Activated T-helper 2 cell treated with anti-CD3 and anti-CD28 coated beads, Interferon-gamma antibody, Interleukin-2, Interleukin-4, amounts not matched to agents 10 μg/mL and 5 μg/mL and 100 μg/mL, durations not matched to agents 14 hours and 24 hours and 36 hours (primary cell): ENCODE measurements at places on chromosomes 12 and 14.

GRCh38 chr14:58812050-58812910 is 174.5 kb downstream of the DACT1 start:
- H3K27me3 ChIP-seq, result no peaks in the 10 kb centered on the region
- no peaks in the 10 kb centered on the region for H3K36me3 ChIP-seq
- no peak overlapping the region for H3K4me3 ChIP-seq
- H3K27ac ChIP-seq, result no peak overlapping the region

DNA sequence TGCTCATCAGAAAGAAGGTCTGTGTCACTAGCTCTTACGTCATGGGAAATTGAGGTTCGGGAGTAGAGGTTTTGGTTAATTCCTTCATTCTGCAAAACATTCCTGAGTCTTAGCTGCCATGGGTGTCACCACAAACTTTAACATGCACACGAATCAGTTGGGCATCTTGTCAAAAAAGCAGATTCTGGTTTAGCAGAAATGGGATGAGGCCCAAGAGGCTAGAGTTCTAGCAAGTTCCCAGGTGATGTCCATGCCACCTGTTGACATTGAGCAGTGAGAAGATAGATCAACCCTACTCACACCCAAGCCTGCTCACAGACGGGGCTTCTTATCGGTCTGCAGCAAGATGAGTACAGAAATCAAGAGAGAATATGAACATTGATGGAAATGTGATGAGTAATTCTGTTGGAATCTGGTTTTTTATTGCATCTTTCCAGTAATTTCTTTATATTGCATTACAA is 11.7 kb upstream of the RIN3 start:
- H3K36me3 ChIP-seq, result no peaks in the 10 kb centered on the region
- peaks cover 22% of the 10 kb centered on the region for H3K27me3 ChIP-seq
- H3K27ac ChIP-seq, result no peak overlapping the region
- no peak overlapping the region for H3K4me3 ChIP-seq
- no peaks in the 10 kb centered on the region for H3K4me1 ChIP-seq

DNA sequence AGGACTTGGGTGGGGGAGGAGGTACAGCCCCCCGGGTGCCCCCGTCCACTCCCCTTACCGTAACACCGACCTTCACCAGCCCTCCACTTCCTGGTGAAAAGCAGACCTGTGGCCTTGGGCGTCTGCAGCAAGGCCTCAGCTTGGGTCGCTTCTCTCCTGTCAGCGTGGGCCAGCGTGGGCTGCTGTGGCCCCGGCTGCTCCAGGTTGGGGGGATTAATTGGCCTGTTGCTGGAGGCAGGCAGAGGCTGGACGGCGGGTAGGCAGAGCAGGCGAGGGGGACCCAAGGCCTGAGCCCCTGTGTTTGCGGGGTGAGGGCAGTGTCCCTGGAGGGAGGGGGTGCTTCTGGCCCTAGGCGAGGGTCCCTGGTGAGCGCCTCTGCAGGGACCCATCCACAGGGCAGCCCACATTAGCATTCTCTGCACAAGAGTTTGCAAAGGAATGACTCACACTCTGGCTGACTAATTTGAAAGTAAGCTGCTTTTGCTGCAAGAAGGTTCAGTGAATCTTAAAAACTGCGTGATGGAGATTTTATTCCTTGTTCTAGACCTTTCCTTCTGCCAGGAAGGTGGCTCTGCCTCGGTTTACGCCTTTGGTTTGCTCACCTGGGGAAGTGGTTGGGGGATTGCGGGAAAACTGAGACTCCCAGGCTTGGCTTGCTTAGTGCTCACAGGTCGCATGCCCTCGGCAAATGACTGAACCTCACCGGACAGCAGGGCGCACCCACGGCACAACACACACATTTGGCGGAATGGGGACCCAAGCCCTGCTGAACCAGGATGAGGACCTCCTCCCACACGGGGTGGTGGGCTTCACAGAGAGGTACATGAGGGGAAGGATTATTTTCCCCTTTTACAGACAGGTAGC is 37.9 kb upstream of the DLK1 start:
- H3K4me1 ChIP-seq, result no peaks in the 10 kb centered on the region
- no peak overlapping the region for H3K27ac ChIP-seq
- no peak for DNase-seq

DNA sequence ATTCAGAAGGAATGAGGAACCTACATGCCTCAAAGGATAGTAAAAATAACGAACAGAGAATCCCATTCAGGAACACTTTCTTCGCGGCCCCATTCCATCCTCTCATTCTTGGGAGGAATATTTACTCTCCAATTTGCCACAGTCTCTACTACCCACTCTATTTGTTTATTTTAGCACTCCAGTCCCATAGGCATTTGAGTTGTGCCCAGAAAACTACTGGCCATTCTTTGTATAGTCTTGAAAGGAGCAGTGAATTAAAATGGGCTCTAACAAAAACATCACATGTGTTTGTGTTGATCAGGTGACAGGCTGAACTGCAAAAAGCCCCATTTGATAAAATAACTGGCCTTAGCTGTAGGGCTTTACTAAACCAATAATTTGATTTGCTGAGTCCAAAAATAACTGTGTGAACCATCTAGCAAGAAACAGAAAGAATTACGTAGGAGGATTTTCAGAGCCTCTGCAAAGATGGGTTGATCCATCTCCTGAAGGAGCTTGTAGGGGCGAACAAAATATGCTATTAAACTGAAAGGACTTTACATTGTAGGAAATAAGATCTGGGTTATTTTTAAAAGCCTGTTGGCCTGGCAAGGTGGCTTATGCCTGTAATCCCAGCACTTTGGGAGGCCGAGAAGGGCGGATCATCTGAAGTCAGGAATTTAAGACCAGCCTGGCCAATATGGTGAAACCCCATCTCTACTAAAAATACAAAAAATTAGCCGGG is 142.3 kb upstream of the CPNE8 start:
- H3K4me1 ChIP-seq, result no peaks in the 10 kb centered on the region
- no peak overlapping the region for H3K27ac ChIP-seq
- H3K4me3 ChIP-seq, result no peak overlapping the region
- no peak for DNase-seq
- no peaks in the 10 kb centered on the region for H3K27me3 ChIP-seq

DNA sequence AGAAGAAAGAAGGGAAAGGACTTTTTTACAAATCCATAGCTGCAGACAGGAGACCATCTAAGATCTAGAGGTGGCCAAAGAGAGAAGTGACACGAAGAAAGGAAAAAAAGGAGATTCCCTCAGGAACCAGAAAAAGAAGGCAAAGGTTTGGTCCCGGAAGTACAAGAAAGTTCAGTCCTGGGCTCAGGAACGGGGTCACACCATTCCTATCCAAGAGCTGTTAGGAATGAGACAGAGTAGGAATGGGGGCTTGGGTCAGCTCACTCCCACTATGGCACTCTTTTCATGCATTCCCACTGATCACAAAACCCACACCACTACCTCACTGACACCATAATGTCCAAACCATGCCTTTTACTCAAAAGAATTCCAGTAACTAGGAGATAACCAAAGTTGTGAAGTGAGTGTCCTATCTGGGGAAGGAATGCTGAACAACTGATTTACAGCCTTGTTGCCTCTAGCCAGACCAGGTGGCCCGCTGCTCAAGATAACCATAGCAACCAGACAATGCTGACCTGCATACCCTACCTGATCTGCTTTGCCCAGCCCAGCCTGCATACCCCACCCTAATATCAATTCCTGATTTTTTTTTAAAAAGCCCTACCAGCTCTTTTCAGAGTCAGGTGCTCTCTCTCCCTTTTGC is 8.4 kb downstream of the PPP2R3C start:
- peaks cover 70% of the 10 kb centered on the region for H3K36me3 ChIP-seq
- H3K4me1 ChIP-seq, result peaks cover 10% of the 10 kb centered on the region
- no peak for DNase-seq
- H3K4me3 ChIP-seq, result no peak overlapping the region
- H3K27ac ChIP-seq, result no peak overlapping the region

DNA sequence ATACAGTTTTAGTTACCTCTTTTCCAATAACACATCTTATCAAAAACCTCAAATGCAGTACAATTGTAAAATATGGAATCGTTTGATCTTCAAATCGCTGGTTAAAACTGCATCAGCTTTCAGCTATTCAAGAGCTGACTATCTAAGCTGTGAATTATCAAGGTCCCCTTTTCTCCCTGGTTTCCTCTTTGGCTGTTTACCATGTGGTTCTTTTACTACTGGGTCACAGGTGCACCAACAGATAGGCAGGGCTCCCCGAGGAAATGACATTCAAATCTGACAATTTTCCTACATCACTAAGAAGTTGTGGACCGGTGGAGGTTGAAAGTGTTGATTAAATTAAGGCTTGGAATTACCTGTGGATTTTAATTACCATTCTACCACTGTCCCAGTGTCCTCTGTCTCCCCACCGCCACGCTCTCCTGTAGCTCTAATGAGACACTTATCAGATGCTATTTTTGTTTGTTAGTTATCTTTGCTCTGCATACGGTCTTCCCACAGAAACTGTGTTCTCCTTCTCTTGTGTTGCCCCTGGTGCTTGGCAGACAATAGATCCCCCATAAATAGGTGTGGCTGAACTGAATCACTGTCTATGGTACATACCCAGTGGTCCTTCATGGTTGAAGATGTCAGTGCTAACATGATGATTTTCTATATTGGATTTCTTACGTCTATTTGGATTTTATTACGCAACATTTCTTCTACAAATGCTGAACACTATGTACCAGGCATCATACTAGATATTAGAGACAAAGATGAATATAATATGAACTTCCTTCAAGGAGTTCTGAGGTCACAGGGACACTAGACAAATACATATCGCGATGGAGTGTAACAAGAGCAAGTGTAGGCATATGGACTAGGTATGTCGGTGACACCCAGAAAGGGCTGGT is 20.9 kb upstream of the PLXNC1 start:
- H3K36me3 ChIP-seq, result no peaks in the 10 kb centered on the region
- H3K4me1 ChIP-seq, result peaks cover 46% of the 10 kb centered on the region
- no peak overlapping the region for H3K4me3 ChIP-seq
- DNase-seq, result no peak

GRCh38 chr14:68791078-68791901 is 1.6 kb downstream of the ZFP36L1 start:
- DNase-seq, result no peak
- H3K4me1 ChIP-seq, result peaks cover 49% of the 10 kb centered on the region
- peak overlapping the region; percentile 92 for H3K4me3 ChIP-seq
- H3K27me3 ChIP-seq, result no peaks in the 10 kb centered on the region
- peaks cover 53% of the 10 kb centered on the region for H3K36me3 ChIP-seq
- peak overlapping the region; percentile 99 for H3K27ac ChIP-seq

- peaks cover 31% of the 10 kb centered on the region for H3K4me1 ChIP-seq
- no peak overlapping the region for H3K27ac ChIP-seq
- peak overlapping the region; percentile 13 for H3K4me3 ChIP-seq
Observed at GRCh38 chr12:27246774-27247173, 2.7 kb downstream of the STK38L start.

DNA sequence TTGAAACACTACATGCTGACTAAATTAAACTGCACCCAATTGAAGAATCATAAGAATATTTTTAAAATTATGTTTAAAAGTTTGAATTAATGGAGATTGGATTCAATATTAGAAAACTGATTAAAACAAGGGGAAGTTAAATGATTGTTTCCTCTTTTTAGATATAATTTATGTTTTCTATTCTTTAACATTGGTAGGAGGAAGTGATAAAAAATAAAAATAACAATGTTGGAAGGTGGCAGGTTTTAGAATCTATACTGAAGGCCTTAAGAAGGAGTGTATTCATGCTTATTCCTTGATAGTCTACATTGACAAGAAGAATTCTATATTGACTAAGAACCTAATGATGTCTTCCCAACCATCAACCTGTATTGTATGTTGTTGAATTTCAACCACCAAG is 168.1 kb downstream of the PDZRN4 start:
- H3K27ac ChIP-seq, result no peak overlapping the region
- H3K4me3 ChIP-seq, result no peak overlapping the region
- no peak for DNase-seq
- H3K27me3 ChIP-seq, result no peaks in the 10 kb centered on the region

DNA sequence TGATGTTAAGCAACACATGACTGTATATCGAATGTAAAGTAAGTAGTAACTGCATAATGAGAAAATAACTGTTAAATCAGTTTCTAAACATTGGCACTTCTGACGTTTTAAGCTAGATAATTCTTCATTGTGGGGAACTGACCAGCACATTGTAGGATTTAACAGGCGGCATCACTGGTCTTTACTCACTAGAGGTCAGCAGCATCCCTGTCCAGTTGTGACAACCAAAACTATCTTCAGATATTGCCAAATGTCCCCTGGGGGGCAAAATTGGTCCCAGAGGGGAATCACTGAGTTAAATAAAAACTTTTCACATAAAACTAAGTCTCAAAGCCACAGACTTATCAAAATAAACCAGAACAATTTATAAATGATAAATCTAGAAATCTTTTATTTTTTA is 65.3 kb downstream of the BLTP3B start:
- DNase-seq, result no peak
- peaks cover 68% of the 10 kb centered on the region for H3K36me3 ChIP-seq
- no peak overlapping the region for H3K27ac ChIP-seq
- H3K4me1 ChIP-seq, result no peaks in the 10 kb centered on the region
- no peak overlapping the region for H3K4me3 ChIP-seq

DNA sequence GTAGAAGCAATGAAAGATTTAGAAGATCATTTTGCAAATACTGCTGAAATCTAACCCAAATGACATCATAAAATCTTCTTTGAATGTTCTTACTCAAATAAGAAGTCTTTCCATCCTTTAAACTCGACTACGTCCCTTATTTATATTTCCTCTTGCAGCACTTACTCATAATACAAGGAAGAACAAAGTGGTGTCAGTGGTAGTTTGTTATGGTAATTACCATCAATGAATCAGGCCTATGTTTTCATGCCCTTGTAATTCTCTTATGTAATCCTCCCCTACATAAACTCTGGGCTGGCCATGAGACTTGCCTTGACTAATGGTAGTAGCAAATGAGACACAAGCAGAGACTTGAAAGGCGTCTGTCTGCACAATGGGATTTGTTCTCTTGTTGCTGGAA is 17.0 kb downstream of the EEA1 start:
- peak overlapping the region; percentile 85 for H3K27ac ChIP-seq
- peaks cover 38% of the 10 kb centered on the region for H3K4me1 ChIP-seq
- peaks cover 46% of the 10 kb centered on the region for H3K36me3 ChIP-seq
- H3K27me3 ChIP-seq, result no peaks in the 10 kb centered on the region

DNA sequence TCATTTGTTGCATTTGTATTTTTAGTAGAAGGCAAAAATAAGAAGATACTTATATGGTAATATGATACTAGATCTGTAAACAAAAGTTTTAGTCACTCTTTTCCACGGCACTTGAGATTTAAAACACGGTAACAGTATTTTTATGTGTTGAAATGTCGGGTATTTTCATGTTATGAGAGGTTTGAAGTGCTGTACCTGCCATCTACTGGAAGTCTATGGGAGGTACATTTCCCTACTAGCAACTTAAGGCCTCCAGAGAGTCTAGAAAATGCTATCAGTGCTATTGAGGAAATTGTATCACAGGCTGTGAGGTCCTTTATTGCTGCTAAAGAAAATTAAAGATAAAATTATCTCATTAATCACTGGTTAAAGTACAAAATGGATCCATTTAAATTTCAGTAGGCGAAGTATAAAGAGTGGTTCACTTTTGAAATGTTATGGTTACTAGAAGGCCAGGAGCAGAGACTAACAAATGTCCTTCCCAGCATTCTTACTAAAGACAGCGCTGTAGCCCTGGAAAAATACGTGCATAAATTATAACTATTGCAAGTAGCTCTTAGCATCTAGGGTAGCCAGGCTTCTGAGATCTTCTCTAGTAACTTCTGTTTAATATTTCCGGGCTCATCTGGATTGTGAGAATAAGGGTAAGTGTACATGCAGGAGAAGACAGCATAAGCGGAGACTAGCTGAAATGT is 77.6 kb upstream of the PRKD1 start:
- no peak overlapping the region for H3K4me3 ChIP-seq
- no peaks in the 10 kb centered on the region for H3K27me3 ChIP-seq
- H3K4me1 ChIP-seq, result no peaks in the 10 kb centered on the region
- DNase-seq, result no peak
- no peak overlapping the region for H3K27ac ChIP-seq
- no peaks in the 10 kb centered on the region for H3K36me3 ChIP-seq

GRCh38 chr12:96347130-96347699 is 53.0 kb downstream of the CDK17 start:
- H3K4me1 ChIP-seq, result peaks cover 55% of the 10 kb centered on the region
- no peak for DNase-seq
- peak overlapping the region; percentile 28 for H3K4me3 ChIP-seq
- no peaks in the 10 kb centered on the region for H3K27me3 ChIP-seq
- peaks cover 39% of the 10 kb centered on the region for H3K36me3 ChIP-seq
